ENCODE measurements at places on chromosomes 3 and 15.

DNA sequence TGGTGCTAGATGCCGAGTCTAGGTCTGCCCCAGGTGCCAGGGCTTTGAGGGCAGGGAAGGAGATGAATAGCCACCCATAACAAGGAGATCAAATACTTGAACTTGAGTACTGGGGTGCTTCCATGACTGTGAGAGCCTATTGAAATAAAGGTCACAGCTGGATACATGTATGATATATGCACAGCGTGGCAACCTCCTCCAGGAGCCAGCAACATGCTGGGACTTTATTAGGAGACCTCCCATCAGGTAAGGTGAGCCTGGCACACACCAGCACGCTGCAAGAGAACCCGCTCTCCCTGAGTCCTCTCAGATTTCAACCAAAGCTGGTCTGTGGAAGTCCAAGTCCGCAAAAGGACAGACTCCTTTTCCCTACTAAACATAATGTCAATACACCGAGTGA, 10.5 kb upstream of the HES1 start:
- DNase-seq, result no peak

GRCh38 chr3:135034291-135034768, 239.3 kb downstream of the EPHB1 start:
- no peak for DNase-seq

DNA sequence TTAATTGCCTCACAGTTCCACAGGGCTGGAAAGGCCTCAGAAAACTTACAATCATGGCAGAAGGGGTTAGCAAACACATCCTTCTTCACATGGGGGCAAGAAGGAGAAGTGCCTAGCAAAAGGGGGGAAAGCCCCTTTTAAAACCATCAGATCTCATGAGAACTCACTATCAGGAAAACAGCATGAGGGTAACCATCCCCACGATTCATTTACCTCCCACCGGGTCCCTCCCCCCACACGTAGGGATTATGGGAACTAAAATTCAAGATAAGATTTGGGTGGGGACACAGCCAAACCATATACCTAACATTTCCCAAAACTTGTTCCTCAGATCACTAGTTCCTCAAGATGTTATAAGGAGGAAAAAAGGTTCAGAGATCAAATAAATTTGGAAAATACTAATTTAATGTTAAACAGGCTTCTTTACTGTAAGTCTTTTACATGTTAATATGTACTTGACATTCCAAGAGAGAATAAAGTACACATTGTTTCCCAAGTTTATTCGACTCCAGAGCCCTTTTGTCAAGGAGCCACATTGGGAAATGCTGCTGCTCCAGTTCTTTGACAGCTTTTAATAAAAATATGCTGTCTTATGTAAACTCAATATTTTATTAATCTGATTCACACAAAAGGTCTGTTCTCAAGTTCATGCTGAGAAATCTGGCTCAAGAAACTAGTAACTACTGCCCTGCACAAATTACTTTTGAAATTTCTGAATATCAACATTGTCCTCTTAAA, 17.8 kb downstream of the HERC1 start:
- DNase-seq, result no peak

- peak; percentile 58 for DNase-seq
Measured at GRCh38 chr15:51403072-51403878, 61.8 kb downstream of the GLDN start.

DNA sequence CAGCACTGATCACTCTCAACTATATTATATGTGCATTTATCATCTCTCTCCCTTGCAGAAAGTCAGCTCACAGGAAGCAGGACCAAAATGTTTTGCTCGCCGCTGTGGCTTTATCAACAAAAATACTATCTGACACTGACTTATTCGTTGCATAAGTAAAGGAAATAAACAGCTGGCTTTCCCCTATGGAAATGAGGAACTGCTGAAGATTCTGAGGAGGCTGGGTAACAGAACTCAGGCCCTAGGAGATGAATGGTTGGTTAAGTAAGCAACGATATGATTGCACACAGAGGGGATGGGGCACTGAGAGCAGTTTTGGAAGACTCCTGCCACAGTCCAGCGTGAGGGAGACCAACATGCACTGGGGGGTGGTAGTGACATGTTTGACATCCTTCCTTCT, 181.1 kb downstream of the STT3B start:
- DNase-seq, result no peak

DNA sequence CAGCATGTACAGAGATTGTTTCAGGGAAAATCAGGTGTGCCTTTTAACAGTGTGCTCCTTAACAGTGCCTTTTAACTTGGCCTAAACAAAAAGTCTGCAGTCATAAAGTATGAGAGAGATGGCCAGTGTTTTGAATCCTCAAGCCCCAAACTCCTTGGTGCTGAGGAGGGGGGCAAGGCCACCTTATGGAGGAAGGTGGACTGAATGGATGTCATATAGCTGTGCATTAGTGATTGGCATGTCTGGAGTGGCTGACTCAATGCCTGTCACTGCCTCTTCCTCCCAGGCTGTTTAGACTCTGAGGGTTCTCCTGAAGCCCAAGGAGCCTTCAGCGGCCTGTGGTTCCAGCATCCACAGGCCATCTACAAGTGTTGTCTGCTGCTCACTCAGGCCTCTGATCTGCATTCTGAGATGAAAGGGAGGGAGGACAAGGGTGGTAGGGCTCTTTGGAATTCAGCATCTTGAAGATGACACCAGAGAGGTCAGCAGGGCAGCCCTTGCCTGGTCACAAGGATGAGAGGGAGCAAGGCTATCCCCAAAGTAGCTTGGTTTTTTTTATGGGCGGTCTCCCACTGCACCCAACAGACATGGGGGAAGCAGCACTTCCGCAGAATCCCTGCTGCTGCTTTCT, 1.5 kb downstream of the FOXL2NB start:
- peak; percentile 29 for DNase-seq

DNA sequence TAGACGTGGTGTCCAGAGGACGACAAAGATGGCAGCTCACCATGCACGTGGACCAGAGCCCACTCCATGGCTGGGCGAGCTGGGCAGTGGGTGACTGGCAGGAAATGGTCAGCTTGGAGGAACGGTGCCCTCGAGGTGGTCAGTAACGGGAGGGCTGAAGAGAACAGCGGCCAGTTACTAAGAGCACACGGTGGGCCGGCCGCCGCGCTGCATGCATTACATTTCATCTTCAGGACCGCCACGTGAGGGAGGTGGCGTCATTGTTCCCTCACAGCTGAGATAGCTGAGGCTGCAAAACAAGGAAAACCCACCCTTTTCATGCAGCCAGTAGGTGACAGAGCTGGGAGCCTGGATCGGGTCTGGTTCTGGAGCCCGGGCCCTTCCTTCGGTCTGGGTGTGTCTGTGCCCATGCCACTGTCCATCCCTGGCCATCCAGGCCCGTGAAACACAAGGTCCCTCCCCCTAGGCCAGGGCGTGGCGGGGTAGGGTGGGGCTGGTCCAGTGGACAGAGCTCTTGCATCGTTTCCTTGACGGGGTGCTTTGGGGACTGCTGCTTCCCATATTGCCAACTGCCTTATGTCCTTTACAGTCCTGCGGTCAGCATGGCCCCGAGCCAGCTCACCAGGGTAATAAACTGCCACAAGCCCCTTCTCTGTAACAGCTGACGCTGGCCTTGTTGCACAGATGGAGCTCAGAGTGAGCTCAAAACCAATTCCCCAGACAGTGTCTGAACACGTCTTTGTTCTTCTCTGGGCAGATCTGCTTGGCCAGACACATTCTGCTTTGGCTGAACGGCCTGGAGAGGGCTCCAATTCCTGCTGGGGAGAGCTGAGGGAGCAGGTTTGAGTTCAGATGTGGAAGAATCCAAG, 51.8 kb downstream of the RGMA start:
- peak; percentile 68 for DNase-seq

DNA sequence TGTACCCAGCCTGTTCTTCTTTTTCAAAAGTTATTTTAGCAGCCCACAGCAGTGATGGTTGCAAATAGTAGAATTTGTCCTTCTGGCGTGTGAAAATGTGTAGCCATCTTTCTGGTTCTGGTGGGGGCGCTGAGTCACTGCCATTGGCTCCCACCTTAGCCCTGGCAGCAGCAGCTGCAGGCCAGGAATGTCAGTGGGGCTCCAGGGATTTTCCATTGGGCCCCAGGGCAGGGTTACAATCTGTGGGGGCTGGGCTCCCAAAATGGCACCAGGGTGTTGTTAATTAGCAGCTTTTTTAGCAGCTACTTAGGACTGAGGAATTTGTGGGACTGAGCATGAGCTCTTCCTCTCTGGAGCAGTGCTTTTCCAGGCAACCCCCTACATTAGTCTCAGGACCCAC, 38.9 kb downstream of the TOPAZ1 start:
- no peak for DNase-seq

- peak; percentile 57 for DNase-seq
Measured at GRCh38 chr15:49083401-49084284, 37.4 kb upstream of the SECISBP2L start.

- DNase-seq, result no peak
Measured at GRCh38 chr3:20052851-20053250, 12.6 kb downstream of the KAT2B start.

DNA sequence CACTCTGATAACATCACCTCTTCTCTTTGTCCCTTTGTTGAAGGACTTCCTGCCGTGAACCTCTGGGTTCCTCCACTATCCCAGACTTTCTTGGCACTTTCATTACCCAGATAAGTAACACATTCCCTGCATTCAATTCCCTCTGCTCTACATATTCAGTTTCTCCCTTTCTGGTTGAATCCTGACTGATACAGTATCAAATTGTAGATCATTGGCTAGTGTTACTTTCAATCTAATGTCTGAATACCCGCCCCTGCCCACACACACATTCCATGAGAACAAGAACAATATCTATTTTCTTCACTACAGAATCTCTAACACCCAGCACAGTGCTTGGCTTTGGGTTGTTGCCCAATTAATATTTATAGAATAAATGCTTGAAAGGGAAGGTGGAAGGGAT, 163.5 kb downstream of the ABHD5 start:
- DNase-seq, result no peak

DNA sequence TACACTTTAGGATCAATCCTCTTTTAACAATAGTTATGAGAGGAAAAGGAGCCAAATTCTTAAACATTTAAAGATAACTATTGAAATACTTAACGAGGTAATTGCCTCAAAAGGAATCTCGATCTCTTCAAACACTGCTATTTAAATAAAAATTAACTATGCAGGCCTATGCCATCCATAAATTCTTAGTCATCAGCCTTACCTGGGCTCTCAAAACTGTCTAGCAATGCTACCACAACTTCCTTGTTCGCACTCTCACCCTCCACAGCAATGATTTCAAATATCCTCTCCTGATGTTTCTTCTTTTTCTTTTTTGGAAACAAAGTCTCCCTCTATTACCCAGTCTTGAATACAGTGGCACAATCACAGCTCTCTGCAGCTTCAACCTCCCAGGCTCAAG, 12.3 kb downstream of the ETFA start:
- no peak for DNase-seq

DNA sequence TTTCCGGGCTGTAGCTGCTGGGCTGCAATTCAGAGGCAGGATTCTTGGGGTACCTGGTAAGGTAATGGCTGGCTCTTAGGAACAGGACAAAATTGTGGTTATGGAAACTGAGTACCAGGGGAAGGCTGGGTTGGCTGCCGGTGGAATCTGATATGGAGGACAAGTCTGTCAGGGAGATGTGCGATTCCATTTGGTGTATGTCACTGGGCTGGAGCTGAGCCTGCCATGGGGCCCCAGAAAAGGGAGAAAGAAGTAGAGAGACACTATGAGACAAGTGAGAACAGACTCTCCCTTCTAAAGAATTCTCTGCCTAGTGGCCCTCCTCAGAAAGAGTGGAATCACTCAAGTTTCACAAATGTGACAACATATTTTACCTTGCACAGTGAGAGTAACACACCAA, 368.2 kb upstream of the ROPN1 start:
- DNase-seq, result no peak

DNA sequence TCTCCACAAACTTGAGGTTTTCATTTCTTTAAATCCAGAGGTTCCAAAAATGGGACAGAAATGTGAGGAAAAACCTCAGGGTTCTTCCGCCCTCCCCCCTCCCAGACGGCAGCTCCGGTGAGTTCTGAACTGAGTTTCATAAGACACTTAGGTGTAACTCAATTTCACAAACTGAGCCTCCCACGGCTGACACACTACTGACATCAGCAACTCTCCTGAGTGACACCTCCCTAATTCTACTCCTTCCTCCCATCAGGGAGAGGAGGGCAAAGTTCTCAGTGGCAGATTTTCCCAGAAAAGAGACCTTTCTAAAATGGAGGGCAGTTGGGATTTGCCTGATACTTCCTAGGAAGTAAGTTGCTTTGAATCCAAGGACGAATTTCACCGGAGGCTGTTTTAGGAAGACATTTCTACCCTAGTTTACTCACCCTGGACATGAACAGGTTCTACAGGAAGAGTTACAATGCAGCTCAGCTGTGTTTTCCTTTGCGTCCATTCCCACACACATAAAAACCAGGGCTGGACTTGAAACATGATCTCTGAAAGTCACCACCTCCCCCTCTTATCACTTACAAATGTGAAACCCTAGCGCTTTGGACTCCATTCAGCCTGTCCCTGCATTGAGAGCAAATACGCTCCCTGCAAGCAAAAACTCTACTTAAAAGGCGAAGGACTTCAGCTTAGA, 78.1 kb upstream of the LMOD3 start:
- peak; percentile 87 for DNase-seq

GRCh38 chr3:22982981-22983587, 220.0 kb upstream of the UBE2E2 start:
- no peak for DNase-seq

GRCh38 chr15:29067949-29068348, 182.2 kb downstream of the APBA2 start:
- DNase-seq, result peak; percentile 10

DNA sequence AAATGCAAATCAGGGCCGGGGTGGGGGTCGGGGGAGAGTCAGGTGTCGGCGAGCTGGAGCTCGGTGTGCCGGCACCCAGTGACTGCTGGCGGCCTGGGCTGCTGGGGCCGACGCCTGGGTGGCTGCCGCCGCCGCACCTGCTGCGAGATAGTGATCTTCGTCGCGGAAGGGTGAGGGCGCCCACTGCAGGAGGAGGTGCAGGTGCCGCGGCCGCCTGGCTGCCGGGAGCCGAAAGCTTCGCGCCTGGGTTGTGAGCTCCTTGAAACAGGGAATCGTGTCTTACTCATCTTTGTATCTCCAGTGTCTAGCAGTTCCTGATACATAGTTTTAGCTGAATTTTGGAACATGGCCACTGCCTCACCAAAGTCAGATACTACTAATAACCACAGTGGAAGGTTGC, 64.0 kb upstream of the CPOX start:
- no peak for DNase-seq

GRCh38 chr15:35505809-35506208, 40.2 kb downstream of the DPH6 start:
- no peak for DNase-seq

DNA sequence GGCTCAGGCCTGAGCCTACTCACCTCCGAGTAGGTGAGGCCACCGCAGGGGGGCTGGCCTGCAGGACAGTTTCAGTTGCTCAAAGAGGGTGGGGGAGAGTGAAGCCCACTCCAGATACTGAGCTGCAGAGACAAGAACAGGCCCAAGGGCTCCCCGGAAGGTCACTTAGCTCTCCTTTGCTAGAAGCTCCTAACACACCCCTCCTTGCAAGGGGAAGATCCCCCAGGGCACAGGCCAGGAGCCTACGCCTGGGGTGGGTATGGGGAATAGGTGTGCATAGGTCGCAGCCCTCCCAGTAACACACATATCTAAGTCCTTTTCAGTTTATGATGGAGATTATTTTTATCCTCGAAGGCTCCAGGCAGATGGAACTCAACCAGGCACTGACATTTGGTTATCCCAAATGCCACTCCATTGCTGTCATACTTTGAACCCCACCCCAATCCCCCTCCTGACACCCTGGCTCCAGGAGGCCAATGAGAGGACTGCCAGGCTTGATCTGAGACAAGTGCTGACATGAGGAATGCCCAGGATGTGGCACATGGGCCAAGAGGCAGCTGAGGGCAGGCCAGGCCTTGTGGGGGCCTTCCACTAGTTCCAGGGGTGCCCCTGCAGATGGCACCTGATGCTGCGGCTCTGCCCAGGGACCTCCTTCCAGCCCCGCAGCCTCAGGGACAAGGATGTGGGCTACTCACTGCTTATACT, 1.1 kb upstream of the MUSTN1 start:
- DNase-seq, result no peak

Measured in fibroblast of villous mesenchyme (primary cell).